Activated CD8-positive, alpha-beta T cell treated with anti-CD3 and anti-CD28 coated beads, Interleukin-2, amount 10 ng/mL, durations not matched to agents 7 days and 5 days (primary cell): ENCODE measurements at places on chromosomes 16 and 17. TPM values are rescaled to one million over a fixed set of nuclear protein-coding genes. Genes with fewer than 3 reads are reported as not detected.

Gene FHOD1
- 93.4 TPM for total RNA-seq

- no peak for DNase-seq
Observed at GRCh38 chr17:17765359-17766076, 71.3 kb downstream of the SREBF1 start.

GRCh38 chr16:80509872-80510271 lies 30.9 kb upstream of the DYNLRB2 start:
- no peak for DNase-seq

GRCh38 chr16:13923703-13924298 lies 3.8 kb downstream of the ERCC4 start:
- DNase-seq = no peak

DNA sequence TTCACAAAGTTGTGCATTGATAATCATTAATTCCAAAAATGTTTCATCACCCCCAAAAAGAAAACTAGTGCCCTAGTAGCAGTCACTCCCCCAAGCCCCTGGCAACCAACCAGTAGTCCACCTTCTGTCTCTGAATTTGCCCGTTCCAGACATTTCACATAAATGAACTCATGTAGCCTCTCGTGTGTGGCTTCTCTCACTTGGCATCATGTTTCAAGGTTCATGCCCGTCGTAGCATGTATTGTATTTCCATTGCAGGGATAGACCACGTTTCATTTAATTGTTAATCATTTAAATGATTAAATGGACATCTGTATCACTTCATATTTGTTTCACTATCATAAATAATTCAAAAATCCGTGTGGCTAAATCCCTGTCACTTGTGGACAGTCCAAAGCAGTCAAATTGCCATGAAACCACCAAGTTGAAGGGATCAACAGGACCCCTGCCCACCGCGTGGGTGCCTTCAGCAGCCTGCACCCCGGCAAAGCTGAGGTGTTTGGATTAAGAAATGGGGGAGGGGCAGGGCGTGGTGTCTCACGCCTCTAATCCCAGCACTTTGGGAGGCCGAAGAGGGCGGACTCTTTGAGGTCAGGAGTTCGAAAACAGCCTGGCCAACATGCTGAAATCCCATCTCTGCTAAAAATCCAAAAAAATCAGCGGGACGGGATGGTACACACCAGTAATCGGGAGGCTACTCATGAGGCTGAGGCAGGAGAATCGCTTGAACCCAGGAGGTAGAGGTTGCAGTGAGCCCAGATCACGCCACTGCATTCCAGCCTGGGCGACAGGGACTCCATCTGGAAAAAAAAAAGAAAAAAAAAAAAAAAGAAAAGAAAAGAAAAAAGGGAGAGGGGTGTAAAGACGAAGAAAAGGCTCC lies 8.7 kb upstream of the FLYWCH2 start:
- no peak for DNase-seq

- DNase-seq = peak; percentile 73
Observed at GRCh38 chr17:50114849-50115357, 15.1 kb downstream of the SAMD14 start.

DNA sequence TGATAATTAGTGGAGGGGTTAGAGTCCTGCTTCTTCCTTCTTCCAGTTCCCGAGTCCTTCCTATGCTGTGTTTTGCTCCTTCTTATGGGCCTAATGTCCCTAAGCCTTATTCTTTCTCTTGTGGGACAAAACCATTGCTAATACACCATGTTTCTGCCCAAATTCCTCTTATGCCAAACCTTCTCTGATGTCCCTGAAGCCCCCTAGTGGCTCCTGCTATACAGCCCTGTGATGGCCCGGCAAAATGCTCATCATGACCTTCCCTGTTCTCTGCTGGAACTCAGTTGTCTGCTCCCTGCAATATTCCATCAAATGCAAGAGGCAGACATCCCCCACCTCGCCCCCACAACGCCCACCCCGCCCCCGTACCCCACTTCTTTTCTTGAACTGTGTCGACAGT lies 171.6 kb downstream of the CDH11 start:
- no peak for DNase-seq

Gene ZNF423
- not detected for total RNA-seq

DNA sequence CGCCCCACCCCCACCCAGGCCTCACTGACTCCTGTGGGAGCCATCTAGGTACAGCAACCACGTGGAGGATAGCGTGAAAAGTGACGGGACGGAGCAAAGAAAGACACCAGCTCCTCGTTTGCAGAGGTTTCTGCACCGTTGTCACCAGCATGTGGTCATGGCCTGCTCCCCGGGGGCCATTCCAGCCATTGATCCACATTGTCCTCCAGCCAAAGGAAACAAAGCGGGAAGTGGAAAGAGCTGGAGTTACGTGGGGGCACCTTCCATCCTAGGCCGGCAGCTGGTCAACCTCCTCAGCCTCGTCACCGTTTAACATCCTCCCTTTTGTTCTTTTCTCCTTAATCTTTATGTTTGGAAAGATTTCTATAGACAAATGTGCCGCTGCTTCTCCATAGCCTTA lies 153.7 kb downstream of the RPTOR start:
- DNase-seq = no peak

Gene MYH8
- not detected for total RNA-seq

GRCh38 chr17:15981646-15982580 lies 17.6 kb downstream of the ZSWIM7 start:
- no peak for DNase-seq

Gene LRRC46
- total RNA-seq = 0.97 TPM

DNA sequence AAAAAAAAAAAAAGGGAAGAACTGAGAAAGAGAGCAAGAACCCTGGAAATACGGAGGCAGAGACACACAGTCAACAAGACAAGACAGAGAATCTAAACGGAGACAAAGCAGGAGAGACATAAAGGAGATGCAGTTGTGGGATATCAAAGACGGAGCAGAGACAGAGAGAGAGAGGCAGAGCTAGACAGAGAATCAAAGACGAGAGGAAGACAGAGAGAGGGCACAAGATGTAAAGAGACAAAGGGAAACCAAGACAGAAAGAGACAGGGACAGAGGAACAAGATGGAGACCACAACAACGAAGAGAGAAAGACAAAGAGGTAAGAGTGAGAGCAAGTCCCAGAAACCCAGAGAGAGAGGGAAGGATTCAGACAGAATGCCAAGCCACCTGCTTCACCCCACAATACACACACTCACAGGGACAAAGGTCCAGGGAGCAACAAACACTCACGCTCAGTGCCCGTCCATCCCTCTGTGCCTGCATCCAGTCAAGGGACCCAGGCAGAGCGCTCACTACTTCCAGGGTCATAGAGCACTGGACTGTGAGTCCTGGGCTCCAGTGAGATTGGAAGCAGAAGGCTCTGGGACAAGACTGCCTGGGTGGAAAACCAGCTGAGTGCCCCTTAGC lies 88.9 kb downstream of the C16orf78 start:
- no peak for DNase-seq

DNA sequence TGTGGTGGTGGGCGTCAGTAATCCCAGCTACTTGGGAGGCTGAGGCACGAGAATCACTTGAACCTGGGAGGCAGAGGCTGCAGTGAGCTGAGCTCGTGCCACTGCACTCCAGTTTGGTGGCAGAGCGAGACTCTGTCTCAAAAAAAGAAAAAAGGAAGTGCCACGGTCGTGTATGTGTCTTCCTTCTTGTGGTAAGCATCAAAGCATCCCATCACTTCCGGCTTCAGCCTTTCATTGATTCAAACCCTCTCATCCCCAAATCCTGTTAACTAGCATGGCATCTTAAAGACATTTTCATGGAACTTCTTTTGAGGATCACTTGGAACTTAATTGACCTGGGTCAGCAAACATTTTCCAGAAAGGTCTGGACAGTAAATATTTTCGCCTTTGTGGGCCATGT lies 126.2 kb downstream of the CPPED1 start:
- DNase-seq = peak; percentile 30

Gene ZP2
- not detected for total RNA-seq

DNA sequence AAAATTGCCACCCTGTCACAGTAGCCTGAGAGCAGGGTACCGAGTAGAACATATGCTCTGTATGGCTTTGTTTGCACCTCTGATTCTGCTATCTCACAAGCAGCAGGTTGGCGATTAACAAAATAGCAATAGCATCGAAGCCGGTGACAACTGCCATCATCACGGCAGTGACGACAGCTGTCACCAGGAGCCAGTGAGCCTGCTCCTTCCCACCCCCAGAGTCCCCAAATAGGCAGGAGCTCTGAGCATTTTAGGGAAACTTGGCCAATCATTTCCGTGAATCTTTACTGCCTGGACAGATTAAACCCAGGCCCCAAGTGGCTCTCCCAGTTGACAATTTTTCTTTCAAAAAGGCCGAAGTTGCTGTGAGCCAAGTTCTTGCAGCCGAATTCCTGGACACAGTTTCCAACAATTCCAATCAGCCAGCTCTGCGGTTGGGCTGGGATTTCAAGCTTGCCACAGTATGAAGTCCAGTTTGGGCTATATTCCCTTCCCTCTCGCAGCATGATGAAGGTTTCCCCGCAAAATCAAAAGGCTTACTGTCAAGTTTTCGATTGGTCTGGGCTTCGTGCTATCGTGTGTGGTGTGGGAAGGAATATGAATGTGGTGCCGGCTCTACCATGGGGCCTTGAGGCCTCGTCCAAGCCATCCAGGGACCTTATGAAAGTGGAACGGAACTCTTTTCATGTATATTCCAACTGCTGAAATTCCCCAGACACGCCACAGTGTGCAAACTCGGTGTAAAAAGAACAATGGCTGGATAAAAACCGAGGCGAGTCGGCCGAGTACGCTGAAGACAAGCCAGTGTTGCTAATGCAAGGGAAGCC lies 186.6 kb downstream of the C16orf78 start:
- DNase-seq = no peak

- DNase-seq = no peak
Observed at GRCh38 chr17:38577645-38578173, 28.0 kb downstream of the SRCIN1 start.

GRCh38 chr16:22093331-22093730 lies 990 bp downstream of the VWA3A start:
- no peak for DNase-seq

DNA sequence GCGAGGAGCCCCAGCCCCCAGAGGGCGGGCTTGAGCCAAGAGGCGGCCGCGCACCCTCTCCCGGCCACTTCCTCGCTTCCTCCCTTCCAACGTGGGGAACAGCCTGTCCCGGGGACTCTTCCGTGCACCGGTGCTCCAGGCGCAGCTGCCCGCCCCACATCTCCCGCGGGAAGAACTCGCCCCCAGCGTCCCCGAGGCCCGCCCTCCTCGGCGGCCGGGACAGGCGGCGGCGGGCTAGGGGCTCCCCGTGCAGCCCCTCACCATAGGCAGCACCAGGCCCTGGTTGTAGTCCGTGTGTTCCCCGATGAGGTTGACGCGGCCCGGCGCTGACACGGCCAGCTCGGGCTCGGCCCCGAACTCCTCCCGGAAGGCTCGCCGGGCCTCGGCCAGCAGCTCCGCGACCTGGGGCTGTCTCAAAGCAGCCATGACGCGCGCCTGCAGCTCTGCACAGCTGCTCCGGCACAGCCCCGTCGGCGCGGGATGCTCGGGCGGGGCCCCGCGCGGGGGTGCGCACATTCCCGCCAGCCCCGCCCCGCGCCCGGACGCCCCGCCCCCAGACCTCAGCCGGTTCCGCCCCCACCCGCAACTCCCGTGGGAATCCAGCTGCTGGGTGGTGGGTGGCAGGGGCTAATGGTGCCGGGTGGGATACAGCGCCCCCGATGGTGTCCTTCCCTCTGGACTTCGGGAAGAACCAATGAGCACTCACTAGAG lies at the start of gene GALK1:
Gene GALK1 (minus strand): TSS at position 482 of the 711 bp plus-strand sequence. CDS start 56 bp downstream, at position 426.
- peak; percentile 80 for DNase-seq

DNA sequence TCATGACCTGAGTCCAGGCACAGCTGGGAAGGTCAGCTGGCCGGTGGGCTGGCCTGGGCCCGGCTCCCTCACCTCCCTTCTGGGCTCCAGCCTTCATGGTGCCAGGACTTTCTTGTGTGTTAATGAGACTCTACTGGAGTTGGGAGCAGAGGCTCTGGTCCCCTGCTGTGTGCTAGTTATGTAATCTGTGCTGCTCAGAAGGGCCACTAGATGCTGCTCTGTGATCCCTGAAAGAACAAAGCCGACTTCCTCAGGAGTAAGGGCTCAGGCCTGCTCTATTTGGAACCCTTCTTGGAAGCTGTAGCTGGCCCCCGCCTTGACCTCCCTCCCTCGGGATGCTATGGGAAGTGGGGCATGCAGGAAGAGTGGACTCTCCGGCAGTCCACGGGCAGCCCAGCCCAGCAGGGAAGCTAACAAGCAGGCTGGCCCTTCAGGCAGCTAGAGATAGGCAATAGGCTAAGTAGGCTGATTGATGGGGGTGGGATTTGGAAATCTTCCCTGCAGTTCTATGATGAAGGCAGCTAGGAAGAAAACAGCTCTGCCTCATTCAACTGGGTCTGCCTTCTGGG lies 3.3 kb upstream of the CDK5R1 start:
- DNase-seq = peak; percentile 60

DNA sequence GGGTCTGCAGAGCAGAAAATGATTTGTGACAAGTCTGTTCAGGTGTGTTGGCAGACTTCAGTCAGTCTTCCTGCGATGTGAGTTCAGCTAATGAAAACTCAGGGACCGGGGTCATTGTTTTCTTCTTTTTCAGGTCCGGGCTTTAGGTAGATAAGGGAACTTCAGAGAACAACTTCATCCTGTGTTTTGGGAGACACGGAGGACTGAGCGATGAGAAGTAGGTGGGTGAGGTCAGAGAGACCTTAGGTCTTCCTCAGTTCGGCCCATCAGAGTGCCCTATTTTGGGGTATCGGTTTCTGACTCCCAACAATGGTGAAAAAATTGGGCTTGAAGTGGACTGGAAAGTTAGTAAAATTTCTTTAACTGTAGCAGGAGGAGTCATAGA lies 88.9 kb upstream of the ATF7IP2 start:
- DNase-seq = no peak

Gene SEBOX
- total RNA-seq = not detected

Gene BAIAP3
- 0.24 TPM for total RNA-seq

Gene TM4SF5
- total RNA-seq = not detected

Gene MEOX1
- total RNA-seq = 6.9 TPM

- no peak for DNase-seq
Observed at GRCh38 chr17:39700148-39700987, 504 bp downstream of the ERBB2 start.

GRCh38 chr16:20192801-20193200 lies 119.1 kb upstream of the GPR139 start:
- DNase-seq = no peak

- DNase-seq = no peak
Observed at GRCh38 chr16:4979736-4980660, 21.9 kb downstream of the SEC14L5 start.

DNA sequence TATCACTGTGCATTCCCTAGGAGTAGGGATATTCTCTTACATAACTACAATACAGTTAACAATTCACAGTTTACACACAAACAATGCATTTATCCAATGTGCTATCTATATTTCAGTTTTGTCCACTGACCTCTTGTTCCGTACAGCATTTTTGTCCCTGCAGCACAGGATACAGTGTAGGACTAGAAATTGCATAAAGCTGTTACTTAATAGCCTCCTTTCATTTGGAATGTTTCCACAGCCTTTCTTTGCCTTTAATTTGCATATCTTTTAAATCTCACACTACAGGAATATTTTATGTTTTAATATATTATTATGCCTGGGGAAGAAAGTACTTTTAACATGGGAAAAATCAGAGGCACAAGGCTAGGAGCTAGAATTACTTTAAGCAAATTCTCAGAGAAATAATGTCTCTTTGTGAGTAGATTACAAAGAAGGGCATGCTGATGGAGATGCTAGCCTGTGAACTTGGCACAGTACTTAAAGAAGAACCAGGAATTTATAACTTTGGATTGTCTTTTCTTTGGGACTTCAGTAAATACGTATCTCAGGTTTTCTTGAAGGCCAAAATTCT lies 144.3 kb downstream of the ITFG1 start:
- no peak for DNase-seq
